ENCODE measurements at places on chromosomes 6 and 20. TPM values are rescaled to one million over a fixed set of nuclear protein-coding genes. Genes with fewer than 3 reads are reported as not detected.

GRCh38 chr6:23713211-23713610 is 412.8 kb upstream of the NRSN1 start:
- no peak for DNase-seq

DNA sequence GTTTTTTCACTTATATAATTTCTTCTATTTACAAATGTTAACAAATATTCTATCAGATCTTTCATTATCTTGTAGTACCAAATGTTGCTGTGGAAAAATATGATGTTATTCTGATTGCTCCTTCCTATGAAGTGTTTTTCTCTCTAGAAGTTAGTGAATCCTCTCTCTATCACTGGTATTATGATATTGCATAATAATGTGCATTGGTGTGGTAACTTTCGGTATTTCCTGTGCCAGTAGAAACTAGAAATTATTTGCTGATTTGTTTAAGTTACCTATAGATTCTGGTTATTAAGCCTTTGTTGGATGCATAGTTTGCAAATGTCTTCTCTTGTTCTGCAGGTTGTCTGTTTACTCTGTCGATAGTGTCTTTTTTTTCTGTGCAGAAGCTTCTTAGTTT is 342.5 kb downstream of the CENPW start:
- peak; percentile 24 for DNase-seq

DNA sequence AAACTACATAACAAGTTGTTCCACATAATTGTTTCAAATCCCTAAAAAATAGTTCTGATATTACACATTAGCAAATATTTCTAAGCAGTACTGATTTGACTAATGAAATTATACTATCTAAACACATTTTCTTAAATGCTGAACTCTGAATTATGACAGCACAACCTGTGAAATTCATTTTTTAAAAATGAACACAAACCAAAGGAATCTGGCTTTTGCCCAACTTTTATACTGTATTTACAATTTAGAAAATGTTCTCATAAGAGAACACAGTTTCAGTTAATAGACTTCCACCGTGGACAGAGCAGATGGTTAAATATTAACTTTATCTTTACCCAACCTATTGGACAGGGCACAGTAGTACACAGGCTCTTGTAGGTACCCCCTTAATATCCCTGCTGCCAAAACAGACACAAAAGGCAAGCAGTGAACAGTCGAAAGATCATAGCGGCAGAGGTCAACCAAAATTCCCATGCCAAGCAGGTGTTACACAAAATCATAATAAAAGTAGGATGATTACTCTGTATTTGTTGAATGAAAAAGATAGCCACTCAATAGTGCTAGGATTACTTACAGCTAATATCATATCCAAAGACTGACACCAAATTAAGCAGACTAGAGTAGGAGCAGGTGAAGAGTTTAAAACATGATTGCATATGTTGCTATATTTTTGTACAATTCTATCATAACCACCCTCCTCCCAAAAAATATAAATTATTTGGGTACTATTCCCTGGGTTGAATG is 122.5 kb downstream of the RNGTT start:
- peak; percentile 42 for DNase-seq

The FRK gene
- 0.33 TPM for total RNA-seq

GRCh38 chr6:106192824-106193223 is 106.7 kb downstream of the PRDM1 start:
- peak; percentile 91 for DNase-seq

- DNase-seq, result peak; percentile 31
Observed at GRCh38 chr6:27176523-27177484, 70.7 kb upstream of the PRSS16 start.

DNA sequence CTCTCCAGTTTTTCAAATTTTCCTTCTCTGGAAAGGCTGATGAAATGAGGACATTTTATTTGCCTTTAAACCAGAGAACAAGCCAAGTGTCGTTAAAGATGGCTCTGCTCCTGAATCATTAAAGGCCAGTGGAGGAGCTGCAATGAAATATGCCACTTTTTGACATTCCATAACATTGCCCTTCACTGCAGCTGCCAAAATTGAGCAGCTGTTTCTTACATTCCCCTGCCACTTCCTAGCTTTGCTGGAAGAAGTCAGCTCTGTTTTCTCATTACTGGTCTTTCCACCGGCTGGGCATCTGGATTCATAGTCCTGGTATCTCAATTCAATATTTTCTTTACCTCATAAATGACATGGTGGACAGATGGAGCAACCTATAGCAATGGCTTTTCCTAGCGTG is 45.5 kb upstream of the NRN1 start:
- no peak for DNase-seq

- DNase-seq, result peak; percentile 56
Observed at GRCh38 chr6:134903448-134903847, 46.5 kb downstream of the ALDH8A1 start.

The ADGRF5 gene
- 0.26 TPM for total RNA-seq

The CST1 gene
- total RNA-seq, result 3.6 TPM

The IP6K3 gene
- total RNA-seq, result 1.8 TPM

- no peak for DNase-seq
Observed at GRCh38 chr6:147058786-147059385, 145.3 kb upstream of the STXBP5 start.

- no peak for DNase-seq
Observed at GRCh38 chr6:2344319-2344905, 99.0 kb upstream of the GMDS start.

- DNase-seq, result no peak
Observed at GRCh38 chr20:47325242-47325641, 31.3 kb downstream of the ZMYND8 start.

DNA sequence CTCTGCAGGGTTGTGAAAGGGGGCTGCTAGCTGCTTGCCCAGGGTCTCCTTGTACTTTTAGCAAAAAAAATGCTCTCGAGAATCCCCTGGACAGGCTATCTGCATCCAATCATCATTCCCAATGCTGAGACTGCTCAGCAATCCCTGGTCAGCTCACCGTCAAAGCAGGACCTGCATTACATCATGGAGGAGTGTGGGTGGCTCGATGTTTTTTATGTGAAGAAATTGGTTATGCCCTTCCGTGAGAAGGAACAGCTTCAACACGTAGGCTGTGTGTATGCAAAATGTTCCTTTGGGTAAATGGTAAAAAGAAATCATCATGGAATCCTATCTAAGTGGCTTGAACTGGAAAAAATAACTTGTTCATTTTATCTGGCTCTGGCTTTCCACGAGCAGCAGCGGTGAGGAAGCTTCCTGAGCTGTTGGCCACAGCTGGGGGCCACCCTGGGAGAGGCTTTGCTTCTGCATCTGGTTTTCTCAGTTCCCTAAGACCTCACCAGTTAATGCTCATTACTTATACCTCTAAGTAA is 111.4 kb downstream of the FYN start:
- DNase-seq, result no peak

The CSTF1 gene
- 31.2 TPM for total RNA-seq
